Lower leg skin (tissue), 4 donors: ENCODE measurements at places on chromosomes 12 and 14. TPM values are rescaled to one million over a fixed set of nuclear protein-coding genes. Genes with fewer than 3 reads are reported as not detected.

The OR4E2 gene
- not detected for total RNA-seq

The LRTM2 gene
- not detected for total RNA-seq

The RHEBL1 gene
- total RNA-seq, result 1.8 TPM

The OAS2 gene
- 3.8 TPM for total RNA-seq
